ENCODE measurements at places on chromosomes 3 and 15.

DNA sequence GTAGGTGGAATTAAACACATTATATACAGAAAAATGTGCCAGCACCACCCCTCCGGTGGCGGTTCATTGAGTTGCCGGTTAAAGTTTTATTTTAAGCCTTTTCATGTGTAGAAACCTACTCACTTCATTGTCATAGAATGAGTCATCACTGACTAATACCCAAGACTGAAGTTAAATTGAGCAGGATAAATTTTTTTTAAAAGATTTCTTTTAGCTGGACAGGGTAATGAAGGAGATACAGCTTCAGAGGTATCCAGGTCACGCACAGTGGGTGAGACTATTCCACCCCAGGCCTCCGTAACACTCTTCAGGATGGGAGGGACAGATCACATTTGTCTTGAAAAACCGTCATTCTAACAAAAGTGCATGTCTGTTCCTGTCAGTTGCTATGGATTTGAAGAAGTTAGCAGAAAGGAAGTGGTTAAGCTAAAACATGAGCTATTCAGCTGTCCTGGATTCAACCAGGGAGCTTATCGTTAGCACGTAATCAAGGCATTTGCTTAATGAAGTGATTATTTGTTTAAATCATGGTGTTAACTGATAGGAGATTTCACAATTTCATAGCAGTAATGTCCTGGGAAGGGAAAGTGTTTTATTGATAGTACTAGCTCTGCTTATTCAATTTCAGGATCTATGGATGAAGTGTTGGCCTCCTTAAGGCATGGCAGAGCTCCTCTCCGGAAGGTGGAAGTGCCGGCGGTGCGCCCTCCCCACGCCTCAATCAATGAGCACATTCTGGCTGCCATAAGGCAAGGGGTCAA lies 23.4 kb downstream of the WHAMM start:
- no peak for DNase-seq

DNA sequence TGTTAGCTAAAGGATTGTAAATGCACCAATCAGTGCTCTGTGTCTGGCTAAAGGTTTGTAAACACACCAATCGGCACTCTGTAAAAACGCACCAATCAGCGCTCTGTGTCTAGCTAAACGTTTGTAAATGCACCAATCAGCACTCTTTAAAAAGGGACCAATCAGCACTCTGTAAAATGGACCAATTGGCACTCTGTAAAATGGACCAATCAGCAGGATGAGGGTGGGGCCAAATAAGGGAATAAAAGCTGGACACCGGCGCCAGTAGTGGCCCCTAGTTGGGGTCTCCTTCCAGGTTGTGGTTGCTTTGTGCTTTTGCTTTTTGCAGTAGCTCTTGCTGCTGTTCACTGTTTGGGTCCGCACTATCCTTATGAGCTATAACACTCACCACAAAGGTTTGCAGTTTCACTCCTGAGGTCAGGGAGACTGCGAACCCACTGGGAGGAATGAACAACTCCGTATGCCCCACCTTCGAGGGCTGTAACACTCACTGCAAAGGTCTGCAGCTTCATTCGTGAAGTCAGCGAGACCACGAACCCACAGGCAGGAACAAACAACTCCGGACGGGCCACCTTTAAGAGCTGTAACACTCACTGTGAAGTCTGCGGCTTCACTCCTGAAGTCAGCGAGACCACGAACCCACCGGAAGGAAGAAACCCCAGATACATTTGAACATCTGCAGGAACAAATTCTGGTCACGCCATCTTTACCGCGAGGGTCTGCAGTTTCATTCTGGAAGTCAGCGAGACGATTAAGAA lies 1.1 kb upstream of the SUCLG2 start:
- DNase-seq, result no peak

- no peak for DNase-seq
Observed at GRCh38 chr3:140052771-140053702, 118.1 kb downstream of the CLSTN2 start.

GRCh38 chr3:149608987-149609386 lies 48.8 kb downstream of the WWTR1 start:
- no peak for DNase-seq

DNA sequence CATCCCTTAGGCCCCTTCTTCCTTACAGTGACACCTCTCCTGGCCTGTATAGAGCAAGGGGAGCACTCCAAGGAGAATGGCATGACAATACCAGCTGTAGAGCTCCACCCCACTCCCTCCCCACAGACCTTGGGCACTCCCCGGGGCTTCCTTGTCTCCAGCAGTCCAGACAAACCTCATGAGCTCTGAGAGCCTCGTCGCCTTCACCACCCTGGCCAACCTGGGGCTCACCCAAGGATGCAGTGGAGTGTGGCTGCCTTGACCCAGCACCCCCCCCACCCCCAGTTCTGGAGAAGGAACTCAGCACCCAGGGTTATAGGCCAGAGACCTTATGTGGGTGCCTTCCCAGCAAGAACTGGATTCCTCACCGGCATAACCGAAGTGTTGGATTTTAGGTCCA lies 7.4 kb upstream of the SLCO2A1 start:
- DNase-seq, result no peak

DNA sequence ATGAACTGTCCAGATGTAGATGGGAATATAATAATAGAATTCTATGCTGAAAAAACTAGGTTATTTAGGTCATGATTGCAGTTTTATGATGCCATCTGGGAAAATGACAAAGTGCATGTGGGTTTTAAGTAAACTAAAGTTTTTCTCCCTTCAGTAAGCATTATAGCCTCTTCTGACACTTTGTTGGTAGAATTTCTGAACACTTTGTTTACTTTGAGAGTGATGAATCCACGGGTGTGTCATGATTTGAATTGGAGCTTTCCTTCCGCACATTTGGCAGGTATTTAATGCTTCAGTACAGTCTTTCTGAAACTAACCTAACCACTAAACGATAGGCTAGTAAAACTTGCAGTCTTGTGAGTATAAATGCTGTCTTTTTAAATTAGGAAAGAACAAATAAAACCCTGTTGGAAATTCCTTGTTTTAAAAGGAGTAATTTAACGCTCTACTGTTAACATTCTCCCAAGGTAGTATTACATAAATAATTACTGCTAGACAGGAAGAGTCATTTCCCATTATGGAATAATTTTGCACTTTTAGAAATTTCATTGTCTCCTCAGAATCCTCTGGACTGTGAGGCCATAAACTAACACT lies 7.0 kb downstream of the FILIP1L start:
- DNase-seq, result no peak

DNA sequence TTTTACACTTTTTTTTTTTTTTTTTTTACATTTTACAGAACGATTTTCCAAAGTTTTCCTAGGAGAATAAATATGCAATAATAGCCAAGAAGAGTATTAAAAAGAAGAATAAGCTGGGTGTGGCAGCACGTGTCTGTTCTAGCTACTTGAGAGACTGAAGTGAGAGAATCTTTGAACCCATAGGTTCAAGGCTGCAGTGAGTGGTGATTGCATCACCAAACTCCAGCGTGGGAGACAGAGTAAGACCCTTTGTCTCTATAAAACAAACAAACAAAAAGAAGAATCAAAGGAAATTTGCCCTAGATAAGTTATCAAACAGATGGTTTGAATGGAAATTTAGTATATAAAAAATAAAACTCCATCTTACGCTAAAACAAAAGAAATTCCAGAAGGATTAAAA lies 13.3 kb downstream of the XRN1 start:
- DNase-seq, result no peak

GRCh38 chr3:116166121-116166520 lies 279.2 kb downstream of the LSAMP start:
- no peak for DNase-seq

- DNase-seq, result no peak
Observed at GRCh38 chr3:116512281-116512680, 67.0 kb upstream of the LSAMP start.

GRCh38 chr3:170532573-170532972 lies 53.3 kb downstream of the SLC7A14 start:
- DNase-seq, result no peak

DNA sequence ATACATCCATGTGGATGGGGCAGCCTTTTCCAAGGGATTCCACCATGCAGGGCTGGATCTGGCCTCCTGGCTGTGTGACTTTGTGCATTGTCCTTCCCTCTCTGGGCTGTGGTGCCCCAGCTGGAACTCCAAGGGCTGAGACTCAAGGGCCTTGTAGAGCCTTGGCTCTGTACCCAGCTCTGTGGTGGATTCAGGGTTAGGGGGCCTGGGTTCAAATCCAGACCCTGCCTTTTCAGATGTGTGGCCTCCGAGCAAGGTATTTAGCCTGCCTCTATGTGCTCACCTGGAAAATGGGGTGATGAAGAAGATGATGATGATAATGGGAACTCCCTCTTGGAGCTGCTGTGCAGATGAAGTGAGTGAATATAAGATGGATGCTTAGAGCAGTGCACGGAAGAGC lies 161.9 kb downstream of the WNT7A start:
- DNase-seq, result no peak

DNA sequence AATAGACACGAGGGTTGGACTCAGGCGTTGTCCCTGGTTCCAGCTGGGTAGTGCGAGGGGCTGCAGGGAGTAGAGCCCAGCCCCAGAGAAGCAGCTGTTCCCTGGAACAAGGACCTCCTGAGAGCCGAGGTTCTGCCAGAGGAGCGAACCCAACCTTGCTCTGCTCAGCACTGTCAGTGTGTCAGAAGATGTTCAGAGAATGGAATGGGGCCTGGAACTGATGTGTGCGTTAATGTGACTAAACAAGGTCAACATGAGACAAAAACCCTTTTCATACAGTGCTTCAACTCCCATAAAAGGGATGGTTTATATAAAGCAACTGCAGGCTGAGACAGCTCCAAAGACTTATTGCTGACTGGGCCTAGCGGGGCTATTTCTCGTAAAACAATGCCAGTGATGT lies 35.5 kb upstream of the HACD2 start:
- no peak for DNase-seq

- no peak for DNase-seq
Observed at GRCh38 chr3:158350971-158351370, 220.0 kb upstream of the MLF1 start.

DNA sequence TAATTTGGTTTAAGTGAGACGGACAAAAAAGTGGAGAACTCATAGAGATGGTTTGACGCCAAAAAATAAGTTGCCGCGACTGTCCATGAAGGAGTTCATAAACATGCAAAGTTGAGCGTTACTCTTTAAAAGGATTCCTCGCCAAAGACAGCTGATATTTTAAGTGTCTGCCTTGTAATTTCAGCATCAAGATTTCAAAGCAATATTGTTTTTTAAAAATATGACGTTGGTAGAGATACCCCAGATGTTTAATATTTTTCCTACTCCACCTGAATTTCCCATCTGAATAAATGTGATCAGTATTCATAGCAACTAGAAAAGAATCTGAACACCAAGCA lies 155.0 kb downstream of the TUSC7 start:
- DNase-seq, result no peak

DNA sequence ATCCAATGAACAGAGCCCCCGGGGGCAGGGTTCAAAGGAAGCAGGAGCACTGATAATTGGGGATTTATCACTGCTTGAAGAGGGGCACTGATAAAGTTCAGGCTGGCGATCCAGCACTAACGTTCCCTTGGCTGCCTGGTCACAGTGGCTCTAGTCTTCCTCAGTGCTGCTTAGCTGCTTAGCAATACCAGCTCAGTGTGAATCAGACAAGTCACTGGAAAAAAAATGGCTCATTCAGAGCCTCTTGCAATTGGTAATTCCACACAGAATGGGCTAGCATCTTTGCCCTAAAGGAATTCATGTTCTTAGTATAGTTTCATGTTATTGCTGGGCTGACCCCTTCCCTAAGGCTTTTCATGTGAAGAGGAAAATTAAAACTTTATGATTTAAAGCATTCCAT lies 95.7 kb upstream of the SLC2A2 start:
- DNase-seq, result no peak

GRCh38 chr15:45546789-45547188 lies 24.2 kb upstream of the SLC30A4 start:
- DNase-seq, result no peak

- no peak for DNase-seq
Observed at GRCh38 chr3:74920721-74921350, 306.4 kb upstream of the CNTN3 start.

GRCh38 chr3:17063596-17063995 lies 178.8 kb downstream of the PLCL2 start:
- DNase-seq, result no peak

DNA sequence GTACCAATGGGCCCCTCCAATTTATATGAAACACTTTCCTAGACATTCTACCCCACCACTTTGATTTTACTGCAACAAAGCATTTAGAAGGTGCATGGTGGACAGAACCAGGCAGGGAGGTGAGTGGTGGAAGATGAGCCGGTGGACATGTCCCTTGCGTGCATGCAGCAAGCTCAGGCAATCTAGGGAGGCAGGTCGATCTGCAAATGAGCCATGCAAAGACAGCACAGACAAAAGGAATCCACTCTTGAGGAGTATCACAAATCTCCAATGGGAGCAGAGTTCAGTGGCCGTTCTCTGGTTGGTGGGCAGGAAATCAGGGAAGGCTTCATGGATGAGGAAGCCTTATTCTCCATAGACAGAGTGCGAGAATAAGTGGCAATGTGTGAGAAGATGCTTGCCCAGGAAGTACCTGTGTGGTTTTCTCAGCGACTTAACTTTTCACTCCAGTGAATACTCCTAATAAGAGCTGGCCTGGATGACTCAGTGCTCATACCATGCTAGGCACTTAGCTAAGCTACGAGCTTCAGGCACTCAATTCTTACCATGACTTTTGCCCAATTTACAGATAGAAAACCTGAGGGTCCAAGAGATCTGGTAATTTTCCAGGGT lies 152.5 kb downstream of the FOXP1 start:
- no peak for DNase-seq

GRCh38 chr15:92958105-92958504 lies 58.0 kb downstream of the CHD2 start:
- no peak for DNase-seq

Measured in NCI-H1694 (cell line).